ENCODE measurements at places on chromosomes 6 and 20.

DNA sequence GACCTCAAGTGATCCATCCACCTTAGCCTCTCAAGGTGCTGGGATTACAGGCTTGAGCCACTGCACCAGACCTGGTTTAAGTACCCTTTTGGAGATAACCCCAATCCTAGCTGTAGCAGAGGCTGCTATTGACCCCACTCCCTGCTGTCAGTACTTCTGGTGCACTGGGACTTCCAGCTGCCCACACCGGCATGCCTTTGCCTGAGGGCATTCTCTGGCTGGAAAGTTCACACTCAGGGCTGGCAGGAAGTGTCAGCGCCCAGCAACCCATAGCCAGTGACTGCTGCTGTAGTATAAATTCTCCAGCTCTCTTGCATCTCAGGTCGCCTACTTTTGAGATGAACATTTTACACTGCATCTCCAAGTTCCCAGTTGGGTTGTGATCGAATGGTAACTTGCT is 75.3 kb downstream of the UTRN start:
- DNase-seq: no peak

- DNase-seq: no peak
Observed at GRCh38 chr6:87558446-87558845, 31.3 kb downstream of the RARS2 start.

DNA sequence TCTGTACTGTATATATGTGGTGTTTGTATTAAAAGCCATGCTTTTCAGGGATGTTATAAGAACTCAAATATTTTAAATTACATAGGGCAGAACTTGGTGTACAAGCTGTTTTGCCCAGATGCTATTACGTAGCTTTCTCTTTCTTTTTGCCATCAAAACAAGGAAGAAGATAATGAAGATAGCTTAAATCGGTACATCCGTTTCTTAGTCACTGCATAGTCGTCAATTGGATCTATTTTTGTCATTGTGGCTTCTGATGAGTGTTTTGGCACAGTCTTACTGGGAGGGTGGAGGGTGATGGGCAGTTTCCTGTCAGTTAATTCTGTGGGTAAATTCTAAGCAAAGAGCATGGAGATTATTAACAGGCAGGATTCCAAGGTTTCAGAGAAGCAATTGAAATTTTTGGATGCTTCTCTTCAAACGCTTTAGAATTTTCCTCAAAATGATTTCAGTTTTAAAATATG is 649.1 kb upstream of the GJE1 start:
- DNase-seq: peak; percentile 19

DNA sequence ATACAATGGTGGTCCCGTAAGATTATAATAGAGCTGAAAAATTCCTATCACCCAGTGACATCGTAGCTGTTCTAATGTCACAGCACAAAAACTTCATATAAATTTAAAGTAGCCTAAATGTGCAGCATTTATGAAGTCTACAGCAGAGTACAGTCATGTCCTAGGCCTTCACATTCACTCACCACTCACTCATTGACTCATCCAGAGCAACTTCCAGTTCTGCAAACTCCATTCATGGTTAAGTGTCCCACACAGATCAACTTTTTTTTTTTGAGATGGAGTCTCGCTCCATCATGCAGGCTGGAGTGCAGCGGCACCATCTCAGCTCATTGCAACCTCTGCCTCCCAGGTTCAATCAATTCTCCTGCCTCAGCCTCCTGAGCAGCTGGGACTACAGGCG is 20.9 kb upstream of the KCNG1 start:
- no peak for DNase-seq

GRCh38 chr6:166771701-166772100 is 144.7 kb upstream of the RPS6KA2 start:
- DNase-seq: no peak

DNA sequence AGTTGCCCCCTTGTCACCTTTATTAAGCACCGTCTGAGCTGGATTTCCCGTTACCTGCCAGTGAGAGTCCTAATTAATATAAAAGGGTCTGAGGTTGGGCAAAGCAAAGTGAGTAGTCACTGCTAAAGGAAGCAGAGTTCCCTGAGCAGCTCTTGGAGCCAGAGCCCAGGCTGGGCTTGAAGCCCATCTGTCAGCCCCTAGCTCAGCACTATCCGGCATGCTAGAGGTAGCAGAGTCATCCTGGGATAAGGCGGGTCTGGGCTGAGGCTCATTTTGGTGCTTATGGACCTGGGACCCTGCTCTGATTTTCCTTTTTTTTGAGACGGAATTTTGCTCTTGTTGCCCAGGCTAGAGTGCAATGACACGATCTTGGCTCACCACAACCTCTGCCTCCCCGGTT is 46.2 kb downstream of the ADNP start:
- no peak for DNase-seq

All from activated CD4-positive, alpha-beta T cell treated with anti-CD3 and anti-CD28 coated beads for 1 hour (primary cell).